ENCODE measurements at places on chromosomes 1 and 21. TPM values are rescaled to one million over a fixed set of nuclear protein-coding genes. Genes with fewer than 3 reads are reported as not detected.

The MLLT11 gene
- total RNA-seq: 12.4 TPM

The LCE3D gene
- total RNA-seq: not detected

The HMCN1 gene
- 3.6 TPM for total RNA-seq

The CCDC185 gene
- not detected for total RNA-seq

The HSF2BP gene
- total RNA-seq: 1.1 TPM

The STIL gene
- total RNA-seq: 22.9 TPM

The MCOLN3 gene
- total RNA-seq: under 0.01 TPM

The PAQR6 gene
- total RNA-seq: 0.57 TPM

The FMO1 gene
- total RNA-seq: not detected

The RNU1-2 gene
- under 0.01 TPM for total RNA-seq

The HSD3B2 gene
- not detected for total RNA-seq

The CHD5 gene
- total RNA-seq: under 0.01 TPM

The AVPR1B gene
- not detected for total RNA-seq

The ORC1 gene
- total RNA-seq: 11.5 TPM

The PRKAB2 gene
- total RNA-seq: 7.2 TPM

The KRTAP21-1 gene
- not detected for total RNA-seq

The DOP1B gene
- total RNA-seq: 11.8 TPM

The PTAFR gene
- total RNA-seq: 0.29 TPM

The EFNA4 gene
- total RNA-seq: 12.7 TPM

The FAAP20 gene
- 18.2 TPM for total RNA-seq

The DNAJC8 gene
- total RNA-seq: 54.2 TPM

The VHLL gene
- 0.33 TPM for total RNA-seq

The GPBP1L1 gene
- 128 TPM for total RNA-seq

The OR2L2 gene
- total RNA-seq: under 0.01 TPM

The NCAM2 gene
- total RNA-seq: 0.57 TPM

The MAP1LC3C gene
- total RNA-seq: not detected

The TRABD2B gene
- total RNA-seq: under 0.01 TPM

The FCRL1 gene
- not detected for total RNA-seq

Data from vein endothelial cell (primary cell).